ENCODE measurements at places on chromosomes 13 and 19.

GRCh38 chr19:38267761-38268483 lies 3.5 kb downstream of the SPINT2 start:
- no peak overlapping the region for H3K4me3 ChIP-seq
- peaks cover 13% of the 10 kb centered on the region for H3K4me1 ChIP-seq
- no peaks in the 10 kb centered on the region for H3K36me3 ChIP-seq
- no peak for DNase-seq
- H3K27me3 ChIP-seq, result peaks cover 11% of the 10 kb centered on the region

DNA sequence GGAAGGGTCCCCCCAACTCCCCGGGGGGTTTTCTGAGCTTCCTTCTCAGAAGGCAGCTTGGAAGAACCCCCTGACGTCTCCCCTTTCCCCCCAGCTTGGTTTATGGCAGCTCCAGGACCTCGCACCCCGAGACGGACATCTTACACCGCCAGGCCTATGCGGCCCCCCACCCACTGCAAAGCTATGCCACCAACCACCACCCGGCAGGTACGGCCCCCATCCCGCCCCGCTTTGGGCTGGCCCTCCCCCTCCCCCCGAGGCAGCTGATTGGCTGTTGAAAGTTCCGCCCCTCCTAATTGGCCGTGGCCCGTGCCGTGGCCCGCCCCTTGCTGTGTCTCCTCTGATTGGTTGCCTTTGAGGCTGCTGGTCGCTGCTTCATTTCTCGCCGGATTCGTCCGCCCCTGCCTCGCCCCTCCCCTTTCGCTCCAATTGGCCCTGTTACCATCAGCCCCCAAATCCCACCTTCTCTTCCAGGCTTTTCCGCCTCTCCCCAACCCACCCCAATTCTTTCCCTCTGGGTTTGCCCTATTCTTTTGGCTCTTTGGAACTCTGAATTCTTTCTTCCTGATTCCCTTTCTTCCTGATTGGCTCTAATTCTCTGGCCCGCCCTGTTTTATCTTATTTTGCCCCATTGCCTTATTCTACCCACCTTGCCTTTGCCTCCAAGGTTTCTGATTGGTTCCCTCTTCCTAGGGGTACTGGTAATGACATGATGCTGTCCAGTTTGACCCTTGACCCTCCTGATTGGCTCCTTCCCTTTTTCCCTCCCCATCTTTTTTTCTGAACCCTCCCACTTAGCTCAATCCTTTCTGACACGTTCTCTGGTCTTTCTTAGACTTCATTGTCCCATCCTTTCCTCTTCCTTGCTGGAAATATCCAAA lies 2.5 kb downstream of the PRR12 start:
- H3K36me3 ChIP-seq, result peaks cover 48% of the 10 kb centered on the region
- H3K4me3 ChIP-seq, result peak overlapping the region; percentile 94
- peak overlapping the region; percentile 97 for H3K27ac ChIP-seq
- H3K4me1 ChIP-seq, result peaks cover 40% of the 10 kb centered on the region
- H3K27me3 ChIP-seq, result no peaks in the 10 kb centered on the region
- peak; percentile 95 for DNase-seq

DNA sequence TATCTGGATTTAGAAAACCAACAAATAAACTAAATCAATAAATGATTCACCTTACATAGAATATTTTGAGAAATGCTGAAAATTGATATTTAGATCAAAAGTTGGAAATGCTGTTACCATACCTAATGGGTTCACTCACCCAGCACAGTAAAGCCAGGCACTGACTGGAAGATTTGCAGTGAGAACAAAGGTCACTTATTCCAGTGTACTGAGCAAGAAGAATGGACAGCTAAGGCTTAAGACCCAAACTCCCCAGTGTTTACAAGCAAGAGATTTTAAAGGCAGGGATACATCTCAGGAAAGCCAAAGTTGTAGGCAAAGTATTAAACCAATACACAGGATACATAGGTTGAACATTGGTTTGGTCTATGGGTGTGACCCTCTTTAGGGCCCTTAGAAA lies 523.9 kb upstream of the PCDH9 start:
- no peaks in the 10 kb centered on the region for H3K36me3 ChIP-seq
- no peak for DNase-seq
- H3K4me1 ChIP-seq, result no peaks in the 10 kb centered on the region

GRCh38 chr19:15194938-15195337 lies 5.9 kb downstream of the NOTCH3 start:
- peak overlapping the region; percentile 83 for H3K27ac ChIP-seq
- H3K27me3 ChIP-seq, result peaks cover 82% of the 10 kb centered on the region
- H3K4me3 ChIP-seq, result peak overlapping the region; percentile 66

DNA sequence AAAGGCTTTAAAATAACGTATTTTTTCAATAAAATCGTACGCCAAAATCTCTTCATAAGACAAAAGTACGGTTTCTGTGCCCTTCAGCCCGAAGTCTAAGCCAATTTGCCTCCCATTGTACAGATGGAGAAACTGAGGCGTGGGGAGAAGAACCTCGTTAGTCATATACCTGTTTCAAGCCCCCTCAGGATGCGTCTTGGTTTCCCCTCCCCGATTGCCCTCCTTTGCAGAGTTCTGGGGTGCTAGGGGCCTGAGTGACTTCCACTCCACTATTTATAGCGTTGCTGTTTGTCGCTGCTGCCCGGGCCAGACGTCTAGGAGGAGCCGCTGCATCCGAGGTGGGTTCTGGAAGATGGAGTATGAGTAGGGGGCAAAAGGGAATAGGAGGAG lies 2.3 kb upstream of the LTBP4 start:
- peak overlapping the region; percentile 85 for H3K4me3 ChIP-seq
- peaks cover 35% of the 10 kb centered on the region for H3K27me3 ChIP-seq
- H3K4me1 ChIP-seq, result peaks cover 68% of the 10 kb centered on the region
- peak overlapping the region; percentile 93 for H3K27ac ChIP-seq
- H3K36me3 ChIP-seq, result no peaks in the 10 kb centered on the region

DNA sequence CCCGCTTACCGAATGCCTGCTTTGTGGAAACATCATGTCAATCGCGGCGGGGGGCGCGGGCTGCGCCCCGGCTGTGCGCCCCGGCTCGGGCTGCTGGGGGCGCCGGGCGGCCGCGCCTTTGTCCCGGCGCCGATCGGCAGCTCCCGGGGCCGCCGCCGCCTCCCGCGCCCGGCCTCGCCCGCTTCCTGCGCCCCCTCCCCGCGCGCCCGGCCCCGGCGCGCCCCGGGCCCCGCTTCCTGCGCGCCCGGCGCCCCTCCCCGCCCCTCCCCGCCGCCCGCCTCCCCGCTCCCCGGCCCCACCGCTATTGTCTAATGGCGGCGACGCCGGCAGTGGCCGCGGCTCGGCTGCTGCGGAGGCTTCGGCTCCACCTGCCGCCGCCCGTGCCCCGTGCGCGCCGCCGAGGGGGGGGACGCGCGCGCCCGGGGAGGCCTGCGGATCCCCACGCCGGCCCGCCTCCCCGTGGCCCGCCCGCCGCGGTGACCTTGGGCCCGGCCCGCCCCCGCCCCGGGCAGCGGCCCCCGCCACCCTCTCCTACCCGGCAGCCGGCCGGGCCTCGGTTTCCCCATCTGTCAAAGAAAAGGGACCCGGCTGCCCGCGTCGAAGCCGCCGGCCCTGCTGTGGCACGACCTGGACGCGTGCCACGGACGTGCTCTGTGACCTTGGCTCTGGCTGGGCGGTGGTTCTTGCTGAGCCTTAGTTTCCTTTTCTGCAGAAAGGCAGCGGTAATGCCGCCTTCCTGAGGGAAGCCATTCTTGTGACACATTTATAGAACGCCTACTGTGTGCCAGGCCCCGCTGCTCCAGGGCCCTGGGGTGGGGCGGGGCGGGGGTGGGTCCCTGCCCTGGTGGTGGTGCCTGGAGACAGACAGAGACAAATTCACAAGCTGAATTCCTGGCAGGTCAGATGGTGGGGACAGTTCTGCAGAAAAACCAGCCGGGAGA lies at the start of gene TLE5:
Gene TLE5, minus strand, starts transcription at position 331 of the 941 bp plus-strand sequence. Its CDS starts 295 bp downstream, at position 36.
- peak within 1 kb of the TSS; percentile 79 for H3K4me3 ChIP-seq
- H3K27ac ChIP-seq, result peak within 1 kb of the TSS; percentile 97
- H3K4me1 ChIP-seq, result peaks cover 51% of the 10 kb centered on the region
- no peaks in the 10 kb centered on the region for H3K27me3 ChIP-seq
- H3K36me3 ChIP-seq, result peaks cover 26% of the 10 kb centered on the region
- DNase-seq, result peak; percentile 78

DNA sequence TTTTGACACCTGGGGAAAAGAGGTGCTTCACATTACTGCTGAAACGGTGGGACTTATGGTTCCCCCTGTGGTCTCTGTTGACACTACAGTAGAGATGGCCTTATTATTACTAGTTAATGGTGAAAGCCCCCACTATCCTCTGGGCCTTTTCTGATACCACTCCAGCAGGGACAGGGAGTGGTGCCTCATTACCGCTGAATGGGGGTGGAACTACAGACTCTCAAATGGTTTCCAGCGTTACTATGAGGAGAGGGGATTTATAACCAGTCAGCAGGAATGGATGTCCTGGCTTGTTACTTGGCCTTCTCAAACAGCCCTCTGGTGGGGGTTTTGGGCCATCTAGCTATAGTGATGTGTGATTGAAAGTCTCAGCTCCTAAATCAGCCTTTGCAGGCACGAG lies 96.7 kb upstream of the DIAPH3 start:
- no peak overlapping the region for H3K27ac ChIP-seq
- H3K4me1 ChIP-seq, result no peaks in the 10 kb centered on the region
- H3K27me3 ChIP-seq, result peaks cover 28% of the 10 kb centered on the region
- no peak overlapping the region for H3K4me3 ChIP-seq
- H3K36me3 ChIP-seq, result no peaks in the 10 kb centered on the region

DNA sequence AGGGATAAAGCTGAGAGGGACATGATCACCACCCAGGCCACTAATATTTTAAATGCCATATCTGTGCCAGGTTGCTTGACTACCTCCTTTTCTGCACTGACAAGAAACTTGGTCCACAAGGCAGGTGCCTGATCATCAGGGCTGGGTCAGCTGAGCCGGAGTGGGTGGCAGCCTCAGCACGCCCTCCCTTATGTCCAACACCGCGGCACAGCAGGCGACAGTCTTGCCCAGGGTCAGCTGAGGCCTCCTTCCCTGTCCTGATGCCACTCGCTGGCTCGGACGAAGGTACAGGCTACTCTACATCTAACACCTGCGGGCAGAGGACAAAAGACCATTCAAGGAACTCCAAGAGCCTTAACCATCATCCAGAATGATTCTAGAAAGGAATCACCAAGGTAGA lies 16.9 kb downstream of the ZC3H4 start:
- H3K27ac ChIP-seq, result peak overlapping the region; percentile 80
- peak; percentile 40 for DNase-seq
- no peak overlapping the region for H3K4me3 ChIP-seq
- H3K36me3 ChIP-seq, result peaks cover 21% of the 10 kb centered on the region
- no peaks in the 10 kb centered on the region for H3K27me3 ChIP-seq

GRCh38 chr19:36577271-36577996 lies 4.3 kb upstream of the ZNF529 start:
- H3K36me3 ChIP-seq, result peaks cover 66% of the 10 kb centered on the region
- H3K4me3 ChIP-seq, result no peak overlapping the region
- DNase-seq, result no peak
- H3K27me3 ChIP-seq, result no peaks in the 10 kb centered on the region

GRCh38 chr19:41083516-41083915 lies 4.7 kb upstream of the CYP2A13 start:
- H3K27me3 ChIP-seq, result peaks cover 78% of the 10 kb centered on the region
- no peaks in the 10 kb centered on the region for H3K36me3 ChIP-seq
- H3K4me3 ChIP-seq, result no peak overlapping the region

GRCh38 chr13:66402546-66402945 lies 827.6 kb downstream of the PCDH9 start:
- H3K27ac ChIP-seq, result no peak overlapping the region
- no peak for DNase-seq
- H3K27me3 ChIP-seq, result no peaks in the 10 kb centered on the region
- H3K4me3 ChIP-seq, result no peak overlapping the region

GRCh38 chr19:366951-367350 lies 22.4 kb upstream of the MIER2 start:
- H3K36me3 ChIP-seq, result no peaks in the 10 kb centered on the region
- DNase-seq, result no peak
- no peak overlapping the region for H3K4me3 ChIP-seq
- H3K4me1 ChIP-seq, result peaks cover 6% of the 10 kb centered on the region
- H3K27me3 ChIP-seq, result peaks cover 81% of the 10 kb centered on the region
- no peak overlapping the region for H3K27ac ChIP-seq

GRCh38 chr13:81211713-81212112 lies 870.8 kb upstream of the SPRY2 start:
- H3K27ac ChIP-seq, result no peak overlapping the region
- H3K4me3 ChIP-seq, result no peak overlapping the region
- DNase-seq, result no peak
- no peaks in the 10 kb centered on the region for H3K27me3 ChIP-seq
- no peaks in the 10 kb centered on the region for H3K4me1 ChIP-seq

DNA sequence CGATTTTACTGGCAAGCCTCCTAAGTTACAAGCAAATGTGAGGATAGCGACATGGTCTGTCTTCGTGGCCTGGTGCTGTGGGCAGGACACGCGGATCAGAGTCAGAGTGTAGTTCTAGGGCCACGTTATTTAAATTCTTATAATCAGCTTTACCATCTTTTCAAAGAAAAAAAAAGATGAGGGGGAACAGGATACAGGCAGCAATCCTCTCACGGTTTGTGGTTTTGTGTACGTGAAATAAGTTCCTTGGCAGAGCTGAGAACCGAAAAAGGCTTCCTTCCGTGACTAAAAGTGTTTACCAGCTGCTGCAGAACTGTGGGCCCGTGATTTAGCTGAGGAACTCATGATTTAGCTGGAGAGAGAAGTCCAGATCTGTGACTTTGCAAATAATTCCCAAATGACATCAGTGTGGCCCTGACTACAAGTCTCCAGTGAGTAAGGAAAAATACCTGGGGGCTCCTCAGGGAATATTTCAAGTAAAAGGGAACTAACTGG lies 27.2 kb downstream of the RCBTB2 start:
- peaks cover 10% of the 10 kb centered on the region for H3K36me3 ChIP-seq
- H3K4me1 ChIP-seq, result peaks cover 40% of the 10 kb centered on the region
- no peaks in the 10 kb centered on the region for H3K27me3 ChIP-seq
- no peak for DNase-seq

GRCh38 chr13:52001120-52001731 lies 10.0 kb downstream of the ATP7B start:
- no peak for DNase-seq
- H3K36me3 ChIP-seq, result no peaks in the 10 kb centered on the region
- no peak overlapping the region for H3K4me3 ChIP-seq
- H3K4me1 ChIP-seq, result peaks cover 24% of the 10 kb centered on the region
- no peak overlapping the region for H3K27ac ChIP-seq

DNA sequence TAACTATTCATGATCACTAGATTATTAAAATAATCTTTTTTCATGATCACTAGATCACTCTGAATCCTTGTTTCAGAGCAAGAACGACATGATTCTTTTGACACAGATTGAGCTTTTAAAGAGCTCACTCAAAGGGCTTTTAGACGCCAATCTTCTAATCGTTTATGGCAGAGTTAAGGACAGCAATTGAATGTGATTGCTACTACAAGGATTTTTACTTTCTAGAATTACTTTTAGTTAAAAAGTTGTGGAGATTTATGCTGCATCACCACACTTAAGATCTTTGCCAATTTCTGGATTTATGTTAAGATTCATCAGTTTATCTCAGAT lies 1.3 kb downstream of the EXOSC8 start:
- DNase-seq, result no peak
- no peak overlapping the region for H3K27ac ChIP-seq
- peaks cover 37% of the 10 kb centered on the region for H3K36me3 ChIP-seq
- peaks cover 41% of the 10 kb centered on the region for H3K4me1 ChIP-seq
- peak overlapping the region; percentile 87 for H3K4me3 ChIP-seq
- no peaks in the 10 kb centered on the region for H3K27me3 ChIP-seq

GRCh38 chr13:21932578-21932977 lies 261.7 kb downstream of the FGF9 start:
- H3K27ac ChIP-seq, result no peak overlapping the region
- no peak overlapping the region for H3K4me3 ChIP-seq
- H3K4me1 ChIP-seq, result no peaks in the 10 kb centered on the region
- DNase-seq, result no peak
- H3K27me3 ChIP-seq, result peaks cover 8% of the 10 kb centered on the region

Data from left ventricle myocardium inferior (tissue), 1 donor.